Thyroid gland (tissue), 4 donors: ENCODE measurements at places on chromosomes 2 and 18. TPM values are rescaled to one million over a fixed set of nuclear protein-coding genes. Genes with fewer than 3 reads are reported as not detected.

Gene MEP1B
- not detected for total RNA-seq

Gene UGT1A3
- not detected for total RNA-seq

Gene KCNG2
- not detected for total RNA-seq

Gene SIX3
- total RNA-seq, result not detected

Gene ADGRF3
- 0.15 TPM for total RNA-seq

Gene C2orf15
- 6.1 TPM for total RNA-seq

Gene DCDC2C
- 1.5 TPM for total RNA-seq

Gene CD8B
- not detected for total RNA-seq

Gene CNRIP1
- 18.3 TPM for total RNA-seq

Gene STARD6
- not detected for total RNA-seq

DNA sequence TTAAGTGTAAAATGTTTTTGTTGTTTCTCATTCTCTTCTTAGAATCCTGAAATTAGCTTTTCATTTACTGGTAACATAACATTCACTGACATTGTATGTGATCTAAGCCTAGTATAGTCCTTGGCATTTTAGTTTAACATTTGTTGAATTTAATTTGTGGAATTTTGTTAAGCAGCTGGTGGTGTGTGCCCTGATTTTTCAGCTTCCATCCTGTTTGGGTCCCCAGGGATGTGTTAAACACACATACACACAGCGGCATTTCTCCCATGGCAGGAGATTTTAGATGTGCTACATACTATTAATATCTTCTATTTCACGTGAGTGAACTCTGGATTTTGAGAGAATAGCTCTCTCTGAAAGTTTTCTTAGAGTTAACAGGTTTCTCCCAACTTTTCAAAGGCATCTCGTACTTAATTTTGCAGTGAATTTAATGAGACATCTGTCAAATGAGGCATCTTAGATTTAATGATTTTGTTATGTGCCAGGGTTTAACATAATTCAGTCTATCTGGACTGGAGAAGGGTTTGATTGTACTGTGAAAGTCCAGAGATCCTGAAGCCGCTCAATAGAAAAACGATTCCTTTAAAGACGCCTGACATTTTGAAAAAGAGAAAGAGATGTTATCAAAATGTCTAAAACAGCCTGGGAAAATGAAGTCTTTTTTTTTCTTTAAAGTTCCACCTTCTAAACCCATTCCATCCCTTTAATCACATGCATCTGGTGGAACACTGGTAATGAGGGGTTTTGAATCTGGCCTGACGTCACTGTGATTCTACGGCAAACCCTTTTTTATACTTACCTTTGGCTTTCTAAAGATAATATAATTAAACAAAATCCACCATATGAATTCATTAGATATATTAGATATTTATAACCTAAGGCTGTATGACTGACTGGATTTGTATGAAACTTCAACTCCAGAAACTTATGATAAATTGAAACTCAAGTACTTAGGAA is 6.8 kb downstream of the PHLPP1 start:
- H3K27me3 ChIP-seq, result no peaks in the 10 kb centered on the region
- no peak for DNase-seq
- no peaks in the 10 kb centered on the region for H3K36me3 ChIP-seq
- no peak overlapping the region for H3K4me3 ChIP-seq
- no peak overlapping the region for H3K27ac ChIP-seq

DNA sequence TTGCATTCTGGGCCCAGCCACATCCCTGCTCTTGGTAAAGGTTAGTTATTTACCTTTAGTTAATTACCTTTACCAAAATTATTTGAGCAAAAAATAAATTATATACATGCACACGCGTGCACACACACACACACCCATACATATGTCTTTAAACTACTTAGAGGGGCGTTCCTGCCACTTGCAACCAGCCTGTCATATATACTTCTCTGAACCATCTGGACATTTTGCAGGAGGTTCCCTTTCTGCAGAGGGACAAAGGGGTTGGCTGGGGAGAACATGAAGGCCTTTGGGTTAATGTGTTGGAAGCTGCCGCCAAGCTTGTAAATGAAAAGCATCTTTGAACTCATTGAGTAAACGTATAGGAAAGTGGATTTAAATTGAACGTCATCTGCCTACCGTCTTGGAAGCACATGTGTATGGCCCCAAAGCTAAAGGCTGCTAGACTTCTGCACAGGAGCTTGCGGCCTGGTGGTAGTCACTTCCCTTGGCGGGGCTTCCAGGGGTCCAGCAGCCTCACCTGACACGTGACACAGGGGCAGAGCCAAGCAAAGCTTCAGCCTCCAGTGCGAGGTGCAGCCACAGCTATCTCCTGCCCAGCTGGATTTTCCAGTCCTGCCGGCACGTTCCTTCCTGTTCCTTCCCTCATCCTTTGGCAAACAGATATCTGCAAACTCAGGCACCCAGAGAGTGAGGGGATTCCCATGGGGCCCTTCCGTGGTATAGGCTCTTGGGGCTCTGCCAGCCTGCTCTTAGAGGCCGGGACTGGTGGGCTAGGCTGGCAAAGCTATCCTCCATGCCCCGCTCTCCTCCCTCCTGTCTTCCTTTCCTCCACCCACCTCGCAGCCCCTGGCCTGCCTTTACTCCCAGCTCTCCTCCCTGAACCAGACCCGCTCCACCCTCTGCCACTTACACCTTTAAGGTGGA is 46.1 kb downstream of the SERTAD2 start:
- DNase-seq, result no peak
- H3K4me3 ChIP-seq, result no peak overlapping the region
- H3K27ac ChIP-seq, result no peak overlapping the region
- no peaks in the 10 kb centered on the region for H3K27me3 ChIP-seq
- peaks cover 9% of the 10 kb centered on the region for H3K4me1 ChIP-seq
- H3K36me3 ChIP-seq, result no peaks in the 10 kb centered on the region

DNA sequence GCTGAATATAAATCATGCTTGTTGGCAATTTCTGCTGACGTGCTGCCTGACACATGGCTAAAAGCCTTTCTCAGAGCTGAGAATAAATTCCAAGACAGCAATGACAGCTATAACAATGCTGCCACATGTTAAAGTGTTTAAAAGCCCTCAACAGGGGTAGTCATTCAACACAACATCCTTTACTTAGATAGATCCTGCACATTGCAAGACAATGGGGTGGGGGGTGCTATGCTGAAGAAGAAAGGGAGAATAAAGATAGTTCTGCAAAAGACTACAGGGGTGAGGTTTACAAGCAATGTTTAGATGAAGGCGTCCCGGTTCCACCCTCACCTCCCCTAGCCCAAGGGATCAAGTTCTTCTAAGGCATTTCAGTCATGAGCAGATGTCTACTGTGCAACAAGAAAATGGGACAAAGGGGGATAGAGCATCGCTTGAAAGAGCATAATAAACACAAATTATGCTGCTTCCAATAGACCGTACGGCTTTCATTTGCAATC is 291.0 kb upstream of the ACVR2A start:
- H3K4me3 ChIP-seq, result no peak overlapping the region
- H3K36me3 ChIP-seq, result no peaks in the 10 kb centered on the region

GRCh38 chr2:188114014-188114413 is 177.7 kb upstream of the GULP1 start:
- H3K27ac ChIP-seq, result no peak overlapping the region
- no peak overlapping the region for H3K4me3 ChIP-seq
- no peak for DNase-seq
- H3K4me1 ChIP-seq, result no peaks in the 10 kb centered on the region
- H3K27me3 ChIP-seq, result no peaks in the 10 kb centered on the region
- H3K36me3 ChIP-seq, result no peaks in the 10 kb centered on the region

GRCh38 chr18:668260-668659 is 10.8 kb downstream of the TYMS start:
- no peak for DNase-seq
- H3K27me3 ChIP-seq, result no peaks in the 10 kb centered on the region
- no peak overlapping the region for H3K4me3 ChIP-seq
- no peaks in the 10 kb centered on the region for H3K4me1 ChIP-seq

- H3K4me1 ChIP-seq, result no peaks in the 10 kb centered on the region
- no peak overlapping the region for H3K27ac ChIP-seq
- H3K27me3 ChIP-seq, result no peaks in the 10 kb centered on the region
- no peak for DNase-seq
- no peaks in the 10 kb centered on the region for H3K36me3 ChIP-seq
Observed at GRCh38 chr18:73531601-73532000, 616.0 kb downstream of the FBXO15 start.

DNA sequence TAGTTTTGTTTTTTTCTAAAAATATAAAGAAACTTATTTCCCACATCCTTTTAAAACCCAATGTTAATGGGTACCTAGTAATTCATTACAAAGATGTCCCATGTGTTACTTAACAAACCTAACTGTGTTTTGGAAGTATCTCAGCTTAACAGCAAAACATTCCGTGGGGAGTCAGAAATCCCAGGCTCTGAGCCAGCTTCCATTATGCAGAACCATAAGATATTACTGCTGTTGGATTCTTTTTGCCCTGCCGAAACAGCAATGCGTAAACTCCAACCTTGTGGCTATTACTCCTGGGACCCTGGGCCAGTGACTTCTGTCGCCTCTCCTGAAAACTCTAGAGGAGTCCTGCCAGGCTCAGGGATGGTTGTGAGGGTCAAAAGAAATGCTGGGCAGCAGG is 174.1 kb downstream of the UXS1 start:
- H3K27me3 ChIP-seq, result no peaks in the 10 kb centered on the region
- no peak for DNase-seq
- H3K27ac ChIP-seq, result no peak overlapping the region
- H3K4me1 ChIP-seq, result peaks cover 9% of the 10 kb centered on the region
- no peaks in the 10 kb centered on the region for H3K36me3 ChIP-seq

GRCh38 chr2:232537499-232537898 is 2.0 kb upstream of the CHRNG start:
- no peak overlapping the region for H3K4me3 ChIP-seq
- no peak for DNase-seq
- no peaks in the 10 kb centered on the region for H3K36me3 ChIP-seq
- H3K4me1 ChIP-seq, result no peaks in the 10 kb centered on the region

DNA sequence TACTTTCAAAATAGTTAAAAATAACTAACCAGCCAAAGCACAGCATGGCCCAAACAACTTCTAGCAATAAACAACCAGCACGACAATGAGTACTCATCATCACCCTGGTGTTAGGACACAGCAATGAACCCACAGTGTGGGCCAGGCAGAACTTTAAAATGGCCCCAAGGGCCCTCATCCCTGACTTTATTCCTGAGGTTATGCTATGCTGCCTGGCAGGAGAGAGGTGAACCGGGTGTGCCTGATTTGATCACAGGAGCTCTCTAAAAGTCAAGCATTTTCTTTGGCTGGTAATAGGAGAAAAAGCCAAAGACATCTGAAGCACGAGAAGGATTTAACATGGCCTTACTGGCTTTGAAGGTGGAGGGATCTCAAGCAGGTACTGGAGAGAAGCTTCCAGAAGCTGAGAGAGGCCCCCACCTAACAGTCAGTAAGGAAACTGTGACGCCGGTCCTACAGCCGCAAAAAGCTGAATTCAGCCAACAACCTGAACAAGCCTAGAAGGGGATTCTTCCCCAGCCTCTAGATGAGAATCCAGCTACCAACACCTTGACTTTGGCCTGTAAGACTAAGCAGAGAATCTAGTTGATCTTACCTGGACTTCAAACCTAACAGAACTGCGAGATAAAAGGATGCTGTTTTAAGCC is 115.4 kb downstream of the DDX1 start:
- no peaks in the 10 kb centered on the region for H3K27me3 ChIP-seq
- H3K36me3 ChIP-seq, result no peaks in the 10 kb centered on the region
- H3K4me3 ChIP-seq, result no peak overlapping the region
- DNase-seq, result no peak
- H3K27ac ChIP-seq, result no peak overlapping the region

GRCh38 chr2:98445683-98446581 is 1.3 kb downstream of the INPP4A start:
- H3K27ac ChIP-seq, result peak overlapping the region; percentile 51
- no peaks in the 10 kb centered on the region for H3K36me3 ChIP-seq
- no peak overlapping the region for H3K4me3 ChIP-seq
- DNase-seq, result no peak
- no peaks in the 10 kb centered on the region for H3K27me3 ChIP-seq

DNA sequence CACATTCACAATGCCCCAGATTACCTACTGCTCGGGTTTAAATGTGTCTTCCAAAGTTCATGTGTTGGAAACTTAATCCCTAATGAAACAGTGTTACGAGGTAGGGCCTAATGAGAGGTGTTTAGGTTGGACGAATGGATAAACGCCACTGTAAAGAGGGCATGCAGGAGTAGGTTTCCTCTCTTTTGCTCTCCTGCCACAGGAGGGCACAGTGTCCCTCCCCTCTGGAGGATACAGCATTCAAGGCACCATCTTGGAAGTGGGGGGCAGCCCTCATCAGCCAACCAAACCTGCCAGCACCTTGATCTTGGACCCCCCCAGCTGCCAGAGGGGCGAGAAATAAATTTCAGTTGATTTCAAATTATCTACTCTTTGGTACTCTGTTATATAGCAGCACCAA is 103.5 kb downstream of the TSHZ1 start:
- no peak overlapping the region for H3K4me3 ChIP-seq
- no peaks in the 10 kb centered on the region for H3K4me1 ChIP-seq
- no peaks in the 10 kb centered on the region for H3K36me3 ChIP-seq
- no peaks in the 10 kb centered on the region for H3K27me3 ChIP-seq
- H3K27ac ChIP-seq, result no peak overlapping the region

- no peak overlapping the region for H3K27ac ChIP-seq
- H3K36me3 ChIP-seq, result no peaks in the 10 kb centered on the region
- no peak for DNase-seq
- H3K27me3 ChIP-seq, result no peaks in the 10 kb centered on the region
- no peak overlapping the region for H3K4me3 ChIP-seq
Observed at GRCh38 chr2:49224426-49225010, 70.2 kb upstream of the FSHR start.

DNA sequence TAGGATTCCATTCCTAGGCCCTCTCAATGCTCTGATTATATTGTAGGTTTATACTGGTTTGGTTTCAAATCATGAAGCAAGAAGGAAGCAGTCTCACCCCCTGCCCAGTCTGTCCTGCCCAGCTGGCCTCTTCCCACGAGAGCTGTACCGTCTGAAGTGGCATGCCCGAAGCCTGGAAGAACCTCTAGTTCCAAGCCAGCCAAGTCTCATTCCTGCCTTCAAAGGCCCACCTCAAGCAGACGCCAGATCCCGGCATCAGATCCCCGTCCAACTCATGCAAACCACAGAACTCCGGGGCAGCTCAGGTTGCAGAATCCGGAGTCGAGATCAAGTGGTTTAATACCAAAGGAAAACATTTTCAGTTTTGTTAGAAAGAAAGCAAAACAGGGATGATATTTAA is 234.4 kb downstream of the LPIN1 start:
- H3K27me3 ChIP-seq, result no peaks in the 10 kb centered on the region
- no peak overlapping the region for H3K4me3 ChIP-seq
- no peak overlapping the region for H3K27ac ChIP-seq
- H3K36me3 ChIP-seq, result no peaks in the 10 kb centered on the region
- no peak for DNase-seq

GRCh38 chr18:58161659-58162058 is 117.6 kb downstream of the NEDD4L start:
- no peak overlapping the region for H3K4me3 ChIP-seq
- H3K4me1 ChIP-seq, result peaks cover under 1% of the 10 kb centered on the region
- H3K36me3 ChIP-seq, result no peaks in the 10 kb centered on the region
- no peaks in the 10 kb centered on the region for H3K27me3 ChIP-seq
- no peak overlapping the region for H3K27ac ChIP-seq
